ENCODE measurements at places on chromosomes 3 and 15. TPM values are rescaled to one million over a fixed set of nuclear protein-coding genes. Genes with fewer than 3 reads are reported as not detected.

SNAPC5 gene
- 25.3 TPM for total RNA-seq

CD80 gene
- total RNA-seq, result 0.58 TPM

ZNF774 gene
- total RNA-seq, result 0.08 TPM

GRCh38 chr3:125024817-125025216, 31.0 kb downstream of the HEG1 start:
- DNase-seq, result no peak

GRCh38 chr3:189978753-189979152, 141.9 kb downstream of the P3H2 start:
- DNase-seq, result no peak

GRCh38 chr3:41749988-41750387, 211.9 kb downstream of the ULK4 start:
- DNase-seq, result no peak

- no peak for DNase-seq
Observed at GRCh38 chr3:464255-464654, 267.7 kb downstream of the CHL1 start.

DNA sequence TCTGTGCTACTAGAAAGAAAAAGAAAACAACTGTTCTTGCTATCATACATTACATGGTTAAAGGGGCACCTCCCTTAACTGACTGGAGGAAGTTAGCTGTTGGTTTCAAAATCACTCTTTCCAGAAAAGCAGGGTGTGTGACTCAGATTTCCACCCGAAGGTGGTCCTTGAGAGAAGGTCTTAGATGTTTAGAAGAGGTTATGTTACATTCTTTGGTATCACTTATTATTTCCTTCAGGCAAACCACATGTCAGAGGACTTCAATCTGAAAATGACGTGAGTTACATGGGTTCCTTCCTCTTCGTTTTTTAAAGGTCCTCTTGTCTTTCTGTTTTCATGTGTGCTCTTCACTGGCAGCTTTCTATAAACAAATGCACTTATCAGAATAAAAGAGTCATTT, 307.9 kb upstream of the CBLB start:
- DNase-seq, result peak; percentile 61

DNA sequence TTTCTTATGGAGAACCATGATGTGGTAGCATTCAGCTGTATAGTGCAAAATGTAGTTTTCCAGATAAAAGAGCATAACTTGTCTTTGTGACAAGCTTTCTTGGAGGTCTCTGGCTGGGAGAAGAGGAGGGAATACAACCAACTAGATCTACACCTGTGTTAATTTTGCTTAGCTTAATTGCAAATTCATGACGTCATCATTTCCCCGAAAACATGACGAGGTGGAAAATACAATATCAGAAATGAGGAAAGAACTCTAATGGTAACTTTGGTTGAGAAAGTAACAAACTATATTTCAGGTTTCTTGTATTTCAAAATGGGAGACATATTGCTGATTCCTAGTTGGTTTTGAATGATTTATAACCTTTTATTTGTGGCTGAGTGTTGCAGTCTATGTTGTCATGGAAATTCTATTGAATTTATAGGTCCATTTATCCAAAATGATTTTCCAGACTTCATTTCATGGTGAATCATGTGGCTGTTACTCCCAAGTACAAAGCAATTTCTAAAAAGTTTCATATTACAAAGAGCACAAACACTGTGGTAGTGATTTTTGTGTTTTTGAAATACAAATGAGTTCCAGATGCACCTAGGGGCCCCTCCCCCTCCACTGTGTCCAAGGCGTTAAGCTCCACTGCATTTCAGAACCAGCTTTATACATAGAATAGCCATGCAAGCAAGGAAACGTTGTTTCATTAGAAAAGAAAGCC, 307.2 kb downstream of the FEZF2 start:
- DNase-seq, result no peak

GRCh38 chr3:125375950-125376679, 990 bp upstream of the ZNF148 start:
- peak; percentile 12 for DNase-seq

DNA sequence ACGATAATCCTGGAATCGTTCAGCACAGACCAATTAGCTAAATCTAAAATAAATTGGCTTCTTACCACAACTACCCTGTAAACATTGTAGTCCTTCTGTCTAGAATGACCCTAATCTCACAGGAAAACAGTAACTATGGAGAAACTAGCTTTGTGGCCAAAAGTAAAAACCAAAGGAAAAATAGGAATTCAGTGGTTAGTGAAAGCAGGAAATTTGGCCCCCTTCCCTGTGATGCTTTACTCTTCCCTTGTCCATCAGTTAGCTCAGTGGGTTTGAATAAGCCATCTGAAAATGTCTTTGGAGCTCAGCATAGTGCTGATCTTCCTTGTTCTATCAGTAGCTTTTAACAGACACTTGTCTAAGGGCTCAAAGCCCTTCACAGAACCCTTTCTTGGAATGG, 1.6 kb downstream of the NMD3 start:
- no peak for DNase-seq

DNA sequence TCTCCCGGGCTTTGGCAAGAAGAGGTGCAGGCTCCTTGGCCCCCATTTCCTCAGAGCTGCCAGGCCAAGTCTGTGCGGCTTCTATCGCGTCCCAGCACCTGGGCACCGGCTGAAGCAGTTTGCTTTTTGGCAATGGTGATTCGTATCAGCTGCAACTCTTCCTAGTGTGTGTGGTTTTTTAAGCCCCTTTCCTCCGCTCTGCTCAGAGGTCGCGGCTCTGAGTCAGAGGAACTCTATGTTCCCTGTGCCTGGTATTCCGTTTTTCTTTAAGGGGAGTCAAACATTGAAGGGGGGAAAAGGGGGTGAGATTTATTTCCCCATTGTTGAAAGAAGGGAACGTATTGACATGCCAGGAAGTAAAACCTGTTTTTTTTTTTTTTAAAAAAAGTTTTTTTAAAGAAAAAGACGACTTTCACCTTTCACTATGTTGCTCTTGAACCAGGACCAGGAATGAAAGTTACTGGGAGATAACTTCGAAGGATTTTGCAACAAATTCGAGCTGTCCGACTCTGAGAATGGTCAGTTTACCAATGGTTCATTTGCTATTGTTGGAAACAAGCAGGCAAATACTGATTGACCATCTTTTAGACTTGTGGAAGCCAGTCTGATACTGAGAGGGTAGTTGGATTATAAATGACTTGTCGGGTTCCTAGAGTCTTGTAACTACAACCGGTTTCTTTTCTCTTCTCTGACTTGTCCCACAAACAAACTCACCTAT, 1.1 kb downstream of the ARMC8 start:
- DNase-seq, result no peak

DNA sequence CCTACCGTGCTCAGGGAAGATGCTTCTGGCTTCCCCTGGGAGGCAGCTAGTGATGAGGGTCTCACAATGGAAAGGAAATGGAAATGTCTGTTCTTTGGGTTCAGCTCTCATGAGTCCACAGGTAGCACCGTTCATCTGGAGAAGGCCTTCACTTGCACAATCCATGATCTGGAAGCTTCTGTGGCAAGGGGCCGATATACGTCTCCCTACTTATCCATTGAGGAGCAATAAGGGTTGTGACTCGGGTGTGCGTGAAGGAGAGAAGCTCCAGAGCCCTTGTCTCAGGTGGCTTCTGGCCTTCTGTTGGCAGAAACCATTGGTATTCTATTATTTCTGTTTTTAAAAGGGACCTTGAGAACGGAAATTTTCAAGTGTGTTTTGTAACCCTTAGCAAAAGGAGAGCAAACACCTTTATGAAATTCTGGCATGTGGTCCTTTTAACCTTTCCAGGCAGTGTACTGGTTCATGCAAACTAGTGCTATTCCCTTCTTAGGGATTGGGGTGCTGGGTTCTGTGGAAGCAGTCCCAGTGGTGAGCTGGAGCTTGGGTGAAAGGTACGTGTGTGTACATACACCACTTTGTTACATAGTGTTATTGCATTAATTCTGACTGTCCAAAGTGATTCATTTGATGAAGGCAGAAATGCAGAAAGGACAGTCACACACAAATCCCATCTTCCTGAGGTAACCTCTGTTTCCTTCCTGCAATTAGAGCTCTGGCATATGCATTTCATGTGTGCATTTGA, 32.5 kb downstream of the KLF13 start:
- DNase-seq, result no peak

DNA sequence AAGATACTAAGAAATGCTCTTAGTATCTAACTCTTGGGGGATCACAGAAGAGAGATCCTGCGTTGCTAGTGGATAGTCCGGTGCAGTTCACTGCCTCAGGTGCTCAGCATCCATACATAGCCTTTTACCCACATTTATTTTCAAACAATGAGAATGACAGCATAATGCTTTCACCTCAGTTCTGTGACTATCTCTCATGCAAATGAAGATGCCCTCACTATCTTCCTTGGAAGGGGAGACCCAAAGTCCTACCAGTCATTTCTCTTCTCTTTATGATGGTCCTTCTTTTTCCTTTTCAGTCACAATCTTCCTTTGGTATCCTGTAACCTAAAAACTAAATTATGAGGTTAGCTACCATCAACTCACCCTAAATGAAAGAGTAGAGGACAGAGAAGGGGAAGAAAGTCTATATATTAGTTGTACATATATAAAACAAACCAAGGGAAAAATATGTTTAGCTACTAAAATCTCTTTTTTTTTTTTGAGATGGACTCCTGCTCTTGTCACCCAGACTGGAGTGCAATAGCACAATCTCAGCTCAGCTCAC, 30.9 kb upstream of the SLC28A2 start:
- no peak for DNase-seq

DNA sequence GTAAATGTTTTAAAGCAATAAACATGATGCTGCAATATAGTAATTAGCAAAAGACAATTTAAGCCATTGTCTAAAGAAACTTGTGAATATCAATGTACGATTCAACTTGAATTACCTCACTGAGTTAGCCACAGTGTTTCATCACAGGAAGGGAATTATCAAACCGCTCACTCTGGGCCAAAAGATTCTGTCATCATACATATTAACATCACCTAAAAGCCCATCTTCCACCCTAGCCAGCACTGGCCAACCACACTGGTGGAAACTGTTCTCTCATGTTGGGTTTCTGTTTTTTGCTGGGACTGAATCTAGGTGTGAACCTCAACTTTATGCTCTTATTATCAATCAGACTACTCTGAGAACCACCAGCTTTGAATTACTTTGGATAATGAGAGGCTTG, 497.7 kb upstream of the THBS1 start:
- DNase-seq, result no peak

- DNase-seq, result no peak
Observed at GRCh38 chr3:18099611-18100010, 325.5 kb downstream of the SATB1 start.

DNA sequence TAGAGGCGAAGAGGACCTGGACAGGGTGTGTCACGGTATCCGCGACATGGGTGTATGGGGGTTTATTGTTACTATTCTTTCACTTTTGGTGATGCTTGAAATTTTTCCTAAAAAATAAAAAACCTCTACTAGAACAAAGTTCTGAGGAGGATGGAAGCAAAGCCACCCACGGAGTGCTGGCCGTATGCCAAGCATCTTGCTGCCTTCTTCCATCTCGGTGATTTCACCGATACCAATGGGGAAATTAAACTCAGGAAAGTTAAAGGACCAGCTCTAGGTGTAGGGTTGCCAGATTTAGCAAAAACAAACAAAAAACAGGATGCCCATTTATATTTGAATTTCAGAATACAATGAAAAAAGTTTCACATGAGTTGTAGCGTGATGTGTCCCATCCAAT, 33.9 kb downstream of the SMAD6 start:
- DNase-seq, result no peak

DNA sequence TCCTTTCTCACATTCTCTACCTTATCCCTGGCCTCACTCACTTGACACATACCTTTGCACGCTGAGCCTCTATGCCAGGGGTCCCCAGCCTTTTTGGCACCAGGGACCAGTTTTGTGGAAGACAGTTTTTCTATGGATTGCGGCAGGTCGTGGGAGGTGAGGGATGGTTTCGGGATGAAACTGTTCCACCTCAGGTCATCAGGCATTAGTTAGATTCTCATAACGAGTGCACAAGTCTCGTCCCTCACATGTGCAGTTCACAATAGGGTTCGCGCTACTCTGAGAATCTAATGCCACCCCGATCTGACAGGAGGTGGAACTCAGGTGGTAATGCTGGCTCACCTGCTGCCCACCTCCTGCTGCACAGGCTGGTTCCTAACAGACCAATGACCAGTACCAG, 112.5 kb upstream of the EIF1B start:
- DNase-seq, result no peak

DNA sequence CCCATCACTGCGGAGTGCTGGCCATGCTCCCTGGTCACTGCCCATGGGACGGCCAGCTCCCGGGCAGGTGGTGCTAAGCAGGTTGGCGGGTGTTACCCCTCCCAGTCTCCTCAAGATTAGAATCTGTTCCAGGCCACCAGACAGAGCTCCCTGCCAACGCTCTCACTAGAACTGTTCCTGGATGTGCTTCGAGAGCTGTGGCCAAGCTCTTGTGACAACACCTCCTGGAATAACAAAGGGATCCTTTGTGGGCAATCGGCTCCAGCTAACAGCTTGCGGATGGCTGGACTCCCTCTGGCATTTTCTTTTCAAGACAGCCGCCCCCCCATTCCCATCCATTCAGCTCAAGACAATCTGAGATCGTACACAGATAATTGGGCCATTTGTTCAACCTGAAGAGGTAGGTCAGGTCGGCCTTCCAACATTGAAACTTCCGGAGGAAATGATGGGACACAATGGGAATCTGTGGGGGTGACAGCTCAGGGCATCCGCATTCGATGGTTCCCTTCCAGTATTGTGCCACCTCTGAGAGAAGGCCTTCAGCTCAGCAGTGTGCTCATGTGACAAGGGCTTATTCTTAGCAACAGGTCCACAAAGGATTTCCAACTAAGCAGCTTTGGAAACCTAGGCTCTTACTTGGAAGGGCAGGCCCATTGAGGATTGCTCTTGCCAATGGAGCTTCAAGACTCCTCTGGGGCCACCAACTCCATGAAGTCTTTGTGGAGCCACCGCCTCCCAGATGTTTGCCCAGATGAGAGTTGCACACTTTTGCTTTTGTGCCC, 11.6 kb upstream of the EPHB3 start:
- no peak for DNase-seq

DNA sequence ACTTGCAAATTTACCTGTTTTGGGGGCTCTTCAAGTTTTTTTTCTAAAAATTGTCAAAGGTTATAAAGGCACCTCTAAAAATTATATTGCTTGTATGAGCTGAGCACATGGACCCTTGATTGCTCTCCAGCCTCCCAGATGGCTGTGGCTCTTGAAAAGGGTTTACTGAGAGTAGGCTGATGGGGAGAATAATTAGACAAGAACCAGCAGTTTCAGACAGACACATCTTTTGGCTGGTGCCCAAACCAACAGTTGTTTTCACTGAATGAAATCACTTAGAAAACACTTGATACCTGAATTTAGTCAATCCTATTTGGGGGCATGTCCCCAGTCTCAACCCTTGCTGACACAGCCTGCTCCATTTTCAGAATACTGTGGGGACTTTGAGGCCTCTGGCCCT, 217.6 kb downstream of the KBTBD8 start:
- DNase-seq, result no peak

- DNase-seq, result no peak
Observed at GRCh38 chr3:29245441-29245840, 35.4 kb upstream of the RBMS3 start.
